ENCODE measurements at places on chromosomes 2 and 18.

GRCh38 chr2:143229952-143230351, 100.7 kb downstream of the ARHGAP15 start:
- DNase-seq: no peak

DNA sequence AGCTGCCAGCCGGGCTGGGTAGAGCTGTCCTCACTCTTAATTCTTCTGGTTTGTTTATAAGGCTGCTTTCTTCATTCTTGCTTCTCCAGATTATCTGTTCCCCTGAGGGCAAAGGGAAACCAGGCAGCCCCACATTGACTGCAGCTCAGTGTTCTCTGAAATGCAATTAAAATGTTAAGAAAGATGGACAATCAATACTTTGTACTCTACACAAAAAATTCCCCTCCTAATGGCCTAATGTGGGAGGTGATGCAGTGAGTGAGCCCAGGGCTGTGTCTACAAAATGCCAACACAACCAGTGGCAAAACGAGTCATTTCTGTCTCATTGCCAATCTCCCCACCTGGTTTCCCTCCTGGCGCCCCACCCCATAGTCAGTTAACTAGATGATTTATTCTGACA, 541.7 kb upstream of the RAB6C start:
- no peak for DNase-seq

- no peak for DNase-seq
These were observed 38.7 kb downstream of the NYAP2 start for GRCh38 chr2:225438248-225438647.

- no peak for DNase-seq
These were observed 128.2 kb downstream of the KCNH7 start for GRCh38 chr2:162710287-162710890.

- DNase-seq: no peak
These were observed 419 bp upstream of the GPR55 start for GRCh38 chr2:230925443-230925878.

DNA sequence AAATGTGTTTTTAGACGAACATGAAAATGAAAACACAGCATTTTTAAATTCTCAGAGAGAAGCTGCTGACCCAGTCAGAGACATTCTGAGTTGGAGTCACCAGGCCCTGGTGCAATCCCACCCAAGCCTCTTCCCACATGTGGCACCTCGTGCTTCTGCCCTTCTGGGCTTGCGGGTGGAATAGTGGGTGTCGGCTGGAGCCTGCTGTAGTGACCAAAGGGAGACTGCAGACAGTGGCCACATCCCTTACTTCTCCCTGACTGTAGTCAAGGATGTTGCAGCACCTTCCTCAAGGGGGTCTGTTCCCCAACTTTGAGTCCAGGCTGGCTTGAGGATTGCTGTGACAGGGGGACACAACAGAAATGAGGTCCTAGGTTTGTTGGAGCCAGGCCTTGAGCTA, 104.4 kb upstream of the GLI2 start:
- no peak for DNase-seq

DNA sequence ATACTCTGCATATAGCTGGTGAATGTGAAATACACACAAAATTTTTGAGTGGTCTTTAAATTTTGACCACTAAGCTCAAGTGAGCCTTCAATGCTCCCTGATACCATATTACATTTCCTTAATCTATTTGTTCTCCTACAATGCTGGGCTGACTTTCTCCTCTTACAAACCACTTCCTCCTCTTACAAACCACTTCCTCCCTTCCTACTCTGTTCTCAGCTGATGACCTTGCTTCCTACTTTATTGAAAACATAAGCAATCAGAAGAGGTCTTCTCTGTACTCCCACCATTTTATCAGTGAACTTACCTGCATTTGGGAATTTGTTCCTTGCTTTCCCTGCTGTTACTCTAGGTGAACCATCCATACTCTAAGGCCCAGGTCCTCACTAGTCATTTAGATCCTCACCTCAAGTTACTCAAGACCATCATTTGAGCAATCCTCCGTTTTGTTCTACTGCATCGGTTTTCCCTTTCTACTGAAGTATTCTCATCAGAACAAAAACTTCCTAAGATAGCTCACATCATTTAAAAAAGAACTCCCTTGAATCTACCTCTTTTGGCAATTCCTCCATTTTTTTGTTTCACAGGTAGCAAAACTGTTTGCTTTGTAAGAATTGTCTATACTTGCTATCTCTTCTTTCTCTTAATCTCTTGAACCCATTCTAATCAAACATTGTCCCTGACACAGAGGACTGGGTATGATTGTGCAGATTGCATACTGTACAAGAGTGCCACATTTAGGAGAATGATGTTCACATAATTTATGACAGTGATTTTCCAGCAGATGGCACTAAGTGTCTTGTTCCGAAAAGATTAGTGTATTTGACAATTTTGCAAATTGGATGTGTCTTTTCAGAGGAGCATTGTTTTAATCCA, 96.5 kb downstream of the EPB41L5 start:
- DNase-seq: peak; percentile 92

DNA sequence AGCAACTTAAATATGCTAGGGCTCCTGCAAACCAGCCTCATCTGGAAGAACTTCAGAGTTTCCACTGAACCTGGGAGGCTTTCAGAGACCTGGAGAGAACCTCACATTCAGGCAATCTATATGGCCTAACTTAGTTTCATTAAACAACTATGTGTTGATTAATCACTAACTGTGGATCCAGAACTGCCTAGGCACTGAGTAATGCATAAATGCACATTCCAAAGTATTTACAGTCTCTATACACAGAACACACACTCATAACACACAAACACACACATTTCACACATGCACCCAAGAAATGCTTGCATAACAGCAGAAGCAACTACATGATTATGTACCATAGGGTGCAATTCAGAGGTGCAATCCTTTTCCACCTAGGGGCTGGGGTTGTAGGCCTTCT, 552.8 kb downstream of the BCL11A start:
- DNase-seq: no peak

- no peak for DNase-seq
These were observed 52.2 kb downstream of the HNMT start for GRCh38 chr2:138016351-138017087.

GRCh38 chr2:120501591-120501990, 155.7 kb downstream of the INHBB start:
- no peak for DNase-seq

GRCh38 chr18:31773774-31774476, 13.2 kb upstream of the SLC25A52 start:
- DNase-seq: no peak

DNA sequence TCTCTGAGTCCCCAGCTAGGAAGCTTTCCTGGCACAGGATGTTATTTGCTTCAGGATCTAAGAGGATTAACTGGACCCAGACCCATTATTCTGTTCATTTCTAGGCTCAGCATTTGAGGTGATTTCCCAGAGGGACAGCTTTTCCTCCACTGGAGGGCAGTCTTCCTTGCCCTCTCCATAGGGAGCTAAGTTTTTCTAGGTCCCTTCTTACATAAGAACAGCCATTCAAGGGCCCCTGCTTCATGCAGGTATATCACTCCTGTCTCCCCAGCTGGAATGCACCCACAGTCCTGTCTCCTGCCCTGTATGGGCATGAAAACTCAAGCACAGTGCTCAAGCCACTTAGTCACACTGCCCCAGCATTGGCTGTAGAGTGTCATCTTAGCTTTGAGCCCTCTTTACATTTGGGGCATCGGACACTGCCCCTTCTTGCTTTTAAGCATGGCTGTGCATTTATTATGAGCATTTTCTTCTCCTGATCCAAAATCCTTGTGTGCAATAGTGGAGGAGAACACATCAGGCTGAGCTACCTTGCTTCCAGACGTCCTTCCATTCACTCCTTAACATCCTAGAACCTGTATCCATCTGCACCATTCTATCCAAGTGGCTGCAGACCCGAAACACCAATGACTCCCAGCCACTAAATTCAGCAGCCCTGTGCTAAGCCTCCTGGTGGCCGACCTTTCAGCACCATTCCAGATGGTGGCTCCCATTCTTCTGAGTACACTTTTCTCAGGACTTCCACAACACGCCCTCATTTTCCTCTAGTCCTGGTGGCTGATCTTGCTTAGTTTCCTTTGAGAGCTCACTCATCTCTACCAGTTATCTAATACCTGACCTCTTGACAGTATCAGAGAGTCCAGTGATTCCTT, 80.0 kb downstream of the COPS8 start:
- DNase-seq: peak; percentile 1

DNA sequence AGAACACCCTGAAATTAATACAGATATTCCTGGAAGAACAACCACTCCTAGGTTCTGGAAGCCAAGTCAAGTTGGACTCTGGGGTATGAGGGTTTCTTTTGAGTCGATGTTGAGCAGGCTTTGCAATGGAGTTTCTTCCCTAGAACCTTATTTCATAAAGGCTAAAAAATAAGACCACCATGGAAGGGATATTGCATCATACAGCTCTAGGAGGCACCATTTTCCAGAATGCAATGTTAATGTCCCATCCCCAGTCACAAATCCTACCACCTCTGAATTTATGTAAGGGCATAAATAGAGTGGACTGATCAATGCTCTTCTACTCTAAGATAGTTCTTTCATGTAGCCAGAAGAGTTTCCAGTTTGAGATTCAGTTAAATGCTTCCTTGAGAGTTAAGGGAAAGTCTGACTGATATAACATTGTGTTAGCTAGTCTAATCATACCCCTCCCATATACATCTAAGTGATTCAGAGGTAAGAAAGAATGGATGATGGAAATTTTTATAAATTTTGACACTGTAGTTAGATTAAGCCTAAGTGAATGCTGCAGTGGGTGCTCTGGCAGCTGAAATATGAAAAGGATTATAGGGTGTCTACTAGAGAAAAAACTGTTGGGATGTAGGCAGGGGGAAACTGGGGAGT, 22.0 kb downstream of the ARHGAP15 start:
- no peak for DNase-seq

DNA sequence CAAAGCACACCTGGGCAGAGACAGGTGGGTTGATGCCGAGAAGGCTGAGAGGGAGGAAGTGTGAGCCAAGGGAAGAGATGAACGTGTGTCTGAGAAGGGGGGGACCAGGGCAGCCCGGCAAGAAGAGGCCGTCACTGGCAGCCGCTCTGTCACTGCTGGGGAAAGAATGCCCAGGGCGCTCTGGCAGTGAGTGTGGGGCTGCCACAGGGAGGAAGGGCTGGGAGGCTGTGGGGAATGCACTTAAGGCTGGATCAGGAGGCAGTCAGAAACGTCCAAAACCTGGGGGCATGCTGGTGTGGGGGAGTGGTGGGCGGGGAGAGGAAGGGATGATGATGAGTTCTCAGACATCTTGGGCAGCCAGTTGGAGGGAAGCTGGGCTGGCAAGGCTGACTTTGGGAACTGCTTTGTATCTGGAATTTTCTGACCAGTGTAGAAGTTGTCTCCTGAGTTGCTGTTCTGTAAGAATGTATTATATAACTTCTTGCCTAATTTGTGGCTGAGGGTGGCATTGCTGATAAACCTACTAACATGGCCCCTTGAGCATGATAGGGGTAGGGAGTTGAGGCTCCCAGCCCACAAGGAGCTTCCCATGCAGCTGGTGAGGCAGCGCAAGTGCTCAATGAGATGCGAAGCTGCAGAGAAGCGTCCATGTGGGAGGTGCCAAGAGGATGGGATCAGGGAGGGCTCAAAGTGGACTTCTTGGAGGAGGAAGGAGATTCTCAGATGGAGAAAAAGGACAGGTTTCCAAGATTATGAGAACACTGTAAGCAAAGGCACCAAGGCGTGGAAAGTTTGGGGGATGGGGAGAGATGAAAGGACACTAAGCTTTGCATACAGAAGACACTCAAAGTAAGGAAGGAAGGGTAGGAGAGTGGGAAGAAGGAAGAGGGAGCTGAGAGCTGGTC, 185.1 kb upstream of the HAAO start:
- DNase-seq: no peak

GRCh38 chr2:40273734-40274182, 178.1 kb downstream of the SLC8A1 start:
- DNase-seq: no peak

DNA sequence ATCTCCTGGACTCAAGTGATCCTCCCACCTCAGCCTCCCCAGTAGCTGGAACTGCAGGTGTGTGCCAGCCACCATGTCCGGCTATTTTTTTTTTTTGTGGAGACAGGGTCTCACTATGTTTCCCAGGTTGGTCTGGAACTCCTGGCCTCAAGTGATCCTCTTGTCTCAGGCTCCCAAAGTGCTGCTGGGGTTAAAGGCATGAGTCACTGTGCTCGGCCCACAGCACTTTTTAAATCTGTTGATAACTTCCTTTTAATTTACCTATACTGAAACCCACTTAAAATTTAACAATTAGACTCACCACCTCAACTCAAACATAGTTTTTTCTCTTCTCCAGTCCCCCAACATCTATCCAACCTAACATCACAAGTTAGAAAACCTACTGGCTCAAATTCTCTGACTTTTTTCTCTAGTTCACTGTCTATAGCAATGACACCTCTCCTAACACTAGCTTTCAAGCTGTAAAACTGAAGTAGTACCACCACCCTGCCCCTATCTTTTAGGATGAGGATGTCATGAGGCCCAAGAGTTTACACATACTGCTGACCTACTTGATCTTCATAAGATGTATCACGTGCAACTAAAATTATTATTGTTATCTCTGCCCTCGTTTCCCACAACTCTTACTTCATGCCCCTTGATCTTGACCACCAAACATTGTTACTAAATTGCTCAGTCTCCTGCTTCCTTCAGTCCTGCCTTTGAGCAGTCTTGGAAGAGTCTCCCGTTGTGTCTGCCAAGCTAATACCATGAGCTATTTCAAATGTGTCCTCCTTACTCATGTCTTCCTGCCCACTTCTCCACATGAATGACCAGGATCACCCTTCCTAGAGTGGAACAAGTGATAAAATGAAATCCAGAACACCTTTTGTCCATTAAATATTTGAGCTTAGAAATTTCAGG, 142.3 kb upstream of the ZFP36L2 start:
- no peak for DNase-seq

- no peak for DNase-seq
These were observed at the start of gene ARHGEF4 for GRCh38 chr2:130836501-130837174. Gene ARHGEF4, plus strand, starts transcription at chr2:130836914. Its CDS starts 40 bp downstream, at chr2:130836954.

- DNase-seq: peak; percentile 27
These were observed at the start of the genes GLB1L and STK16 for GRCh38 chr2:219245148-219245898. Gene GLB1L, minus strand, starts transcription at chr2:219245444. Its CDS starts 1,871 bp downstream, at chr2:219243573. Gene STK16, plus strand, starts transcription at chr2:219245479. Its CDS starts 521 bp downstream, at chr2:219246000.

DNA sequence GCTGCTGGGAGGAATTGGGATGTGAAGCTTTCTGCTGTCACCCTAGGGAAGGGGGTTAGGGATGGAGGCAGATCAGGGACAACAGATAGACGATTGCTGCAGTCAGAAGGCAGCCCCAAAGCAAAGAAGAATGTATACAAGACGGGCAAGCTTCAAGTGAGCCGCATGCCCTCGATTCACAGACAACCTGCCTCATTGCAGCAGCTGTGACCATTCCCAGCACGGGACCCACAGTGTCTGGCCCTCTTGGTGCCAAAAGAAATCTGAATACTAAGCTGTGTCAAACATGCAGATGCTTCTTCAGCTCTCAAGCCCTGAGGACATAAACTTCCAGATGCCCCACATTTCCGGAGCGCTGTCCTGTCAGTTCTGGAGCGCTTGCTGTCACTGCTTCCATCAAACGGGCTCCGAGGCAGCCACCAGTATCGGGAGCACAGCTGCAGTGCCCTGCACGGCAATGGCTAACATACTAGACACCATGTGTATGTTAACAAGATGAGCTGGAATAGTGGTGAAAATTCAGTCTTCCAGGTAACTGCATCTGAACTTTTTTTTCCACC, 33.8 kb downstream of the PRELID3A start:
- no peak for DNase-seq

All from Kasumi-1 (cell line).